ENCODE measurements at places on chromosomes 7 and 10.

GRCh38 chr10:47314416-47314970 lies 7.8 kb upstream of the GDF2 start:
- no peak for DNase-seq

GRCh38 chr10:57222603-57223002 lies 861.5 kb upstream of the ZWINT start:
- DNase-seq = no peak

DNA sequence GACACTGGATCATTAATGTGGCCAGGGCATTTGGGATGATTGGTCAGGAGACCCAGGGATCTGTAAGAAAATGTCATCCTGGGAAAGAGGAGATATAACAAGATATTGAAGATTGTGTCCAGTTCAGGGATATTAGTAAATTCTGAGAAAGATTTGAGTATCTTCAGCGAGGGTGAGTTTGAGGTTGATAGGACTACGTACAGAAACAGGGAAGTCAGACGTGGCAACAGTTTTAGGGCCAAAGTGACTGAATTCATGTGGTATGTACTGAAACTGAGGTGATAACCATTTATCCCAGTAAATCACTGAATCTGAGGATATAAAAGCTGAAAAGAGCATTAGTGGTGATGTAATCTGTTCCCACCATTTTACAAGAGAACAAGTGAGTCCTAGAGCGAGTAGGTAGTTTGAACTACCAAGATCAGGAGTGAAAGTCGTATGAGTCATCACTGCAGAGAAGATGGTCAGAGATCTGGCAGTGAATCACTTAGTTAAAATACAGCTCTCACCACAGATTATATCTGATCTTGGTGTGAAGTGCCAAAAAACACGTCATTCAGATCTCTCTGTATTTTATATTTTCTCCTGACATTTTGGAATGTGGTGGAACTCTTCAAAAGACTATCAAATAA lies 220.5 kb downstream of the CDK14 start:
- DNase-seq = no peak

GRCh38 chr7:132051311-132051710 lies 494.9 kb upstream of the PODXL start:
- no peak for DNase-seq

GRCh38 chr10:99711129-99711719 lies 20.7 kb downstream of the COX15 start:
- no peak for DNase-seq

GRCh38 chr10:103882285-103883007 lies 27.1 kb upstream of the SH3PXD2A start:
- no peak for DNase-seq

GRCh38 chr7:34949361-34949760 lies 87.9 kb downstream of the DPY19L1 start:
- DNase-seq = no peak

Measured in stimulated activated CD8-positive, alpha-beta memory T cell treated with anti-CD3 and anti-CD28 coated beads, Interleukin-15, amount 100 ng/mL, for 4 hours (primary cell).